ENCODE measurements at places on chromosomes 12 and 14.

- no peak for DNase-seq
Measured at GRCh38 chr12:67573566-67573965, 75.0 kb upstream of the DYRK2 start.

DNA sequence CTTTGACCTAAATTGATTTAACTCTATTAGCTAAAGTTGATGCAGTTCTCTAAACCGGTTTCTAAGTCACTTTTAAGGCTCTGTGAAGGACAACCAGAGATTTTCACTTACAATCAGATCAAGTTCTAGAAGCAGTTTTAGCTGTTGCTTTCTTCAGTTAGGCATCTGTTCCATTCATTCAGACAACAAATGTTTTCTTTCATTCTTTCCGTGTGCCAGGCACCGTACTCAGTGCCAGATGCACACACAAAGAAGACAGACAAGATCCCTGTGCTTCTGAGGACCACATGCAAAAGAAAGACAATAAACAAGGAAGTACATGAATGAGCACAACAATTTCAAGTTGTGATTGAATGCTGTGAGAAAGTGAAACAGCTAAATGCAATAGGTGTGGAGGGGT is 11.1 kb upstream of the EGLN3 start:
- DNase-seq = no peak

GRCh38 chr12:26126340-26127284 is 1.8 kb upstream of the BHLHE41 start:
- DNase-seq = no peak

DNA sequence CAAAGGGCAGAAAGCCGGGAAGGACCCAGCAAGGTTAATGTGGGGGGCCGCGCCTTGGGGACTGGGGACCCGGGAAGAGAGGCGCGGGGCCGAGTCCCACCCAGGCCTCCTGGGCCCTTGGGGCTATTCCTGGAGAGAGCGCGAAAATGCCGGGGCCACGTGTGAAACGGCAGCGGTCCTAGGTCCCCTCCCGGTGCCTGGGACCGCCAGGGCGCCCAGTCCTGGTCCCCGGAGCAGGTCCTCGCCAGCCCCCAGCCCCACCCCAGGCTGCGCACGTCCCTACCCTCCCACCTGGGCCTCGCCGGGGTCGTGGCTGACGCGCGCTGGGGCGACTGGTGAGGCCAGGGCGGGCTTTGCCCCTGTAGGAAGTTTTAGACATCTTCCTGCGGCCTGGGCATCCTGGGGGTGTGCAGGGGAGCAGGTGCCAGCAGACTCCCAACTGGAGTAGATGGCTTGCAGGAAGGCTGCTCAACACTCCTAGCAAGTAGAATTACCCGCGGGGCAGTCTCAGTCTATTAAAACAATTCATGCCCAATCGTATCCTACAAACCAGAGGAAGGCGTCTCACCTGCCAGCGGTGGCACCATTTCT is 708 bp downstream of the FAR2 start:
- peak; percentile 68 for DNase-seq

GRCh38 chr12:49030714-49031572 is 12.4 kb upstream of the PRKAG1 start:
- no peak for DNase-seq

GRCh38 chr12:94710933-94711332 is 60.6 kb upstream of the TMCC3 start:
- no peak for DNase-seq

DNA sequence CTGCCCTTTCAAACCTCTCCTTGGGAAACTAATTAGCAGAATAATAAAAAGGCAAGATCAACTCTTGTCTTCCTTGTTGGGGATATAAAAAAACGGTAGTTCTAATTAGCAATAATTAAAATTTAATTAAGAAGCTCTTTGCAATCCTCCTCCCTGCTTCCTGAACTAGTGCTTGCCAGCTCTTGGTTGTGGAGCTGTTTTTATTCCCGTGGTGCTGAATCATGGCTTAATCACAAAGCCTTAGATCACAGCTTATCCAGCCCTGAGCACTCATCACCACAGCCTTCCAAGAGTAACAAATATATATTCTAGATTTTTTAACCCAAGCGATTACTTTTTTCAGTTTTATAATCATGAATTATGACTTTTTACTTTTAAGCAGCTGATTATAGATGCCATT is 63.2 kb upstream of the INSM2 start:
- no peak for DNase-seq

GRCh38 chr12:100458191-100458590 is 15.5 kb upstream of the NR1H4 start:
- DNase-seq = no peak

DNA sequence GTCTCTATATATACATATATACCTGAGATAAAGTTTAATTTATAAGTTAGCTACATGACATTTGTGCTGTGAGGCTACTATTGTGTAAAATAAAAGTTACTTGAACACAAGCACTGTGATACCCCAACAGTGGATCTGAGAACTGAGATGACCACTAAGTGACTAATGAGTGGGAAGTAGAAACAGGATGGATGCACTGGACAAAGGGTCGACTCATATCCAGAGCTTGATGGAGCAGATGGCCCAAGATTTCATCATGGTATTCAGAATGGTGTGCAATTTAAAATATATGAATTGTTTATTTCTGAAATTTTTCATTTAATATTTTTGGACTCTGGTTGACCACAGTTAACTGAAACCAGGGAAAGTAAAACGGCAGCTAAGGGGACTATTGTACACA is 908.6 kb upstream of the MDGA2 start:
- DNase-seq = no peak
